NCI-H69 (cell line): ENCODE measurements at places on chromosomes 1 and 21.

DNA sequence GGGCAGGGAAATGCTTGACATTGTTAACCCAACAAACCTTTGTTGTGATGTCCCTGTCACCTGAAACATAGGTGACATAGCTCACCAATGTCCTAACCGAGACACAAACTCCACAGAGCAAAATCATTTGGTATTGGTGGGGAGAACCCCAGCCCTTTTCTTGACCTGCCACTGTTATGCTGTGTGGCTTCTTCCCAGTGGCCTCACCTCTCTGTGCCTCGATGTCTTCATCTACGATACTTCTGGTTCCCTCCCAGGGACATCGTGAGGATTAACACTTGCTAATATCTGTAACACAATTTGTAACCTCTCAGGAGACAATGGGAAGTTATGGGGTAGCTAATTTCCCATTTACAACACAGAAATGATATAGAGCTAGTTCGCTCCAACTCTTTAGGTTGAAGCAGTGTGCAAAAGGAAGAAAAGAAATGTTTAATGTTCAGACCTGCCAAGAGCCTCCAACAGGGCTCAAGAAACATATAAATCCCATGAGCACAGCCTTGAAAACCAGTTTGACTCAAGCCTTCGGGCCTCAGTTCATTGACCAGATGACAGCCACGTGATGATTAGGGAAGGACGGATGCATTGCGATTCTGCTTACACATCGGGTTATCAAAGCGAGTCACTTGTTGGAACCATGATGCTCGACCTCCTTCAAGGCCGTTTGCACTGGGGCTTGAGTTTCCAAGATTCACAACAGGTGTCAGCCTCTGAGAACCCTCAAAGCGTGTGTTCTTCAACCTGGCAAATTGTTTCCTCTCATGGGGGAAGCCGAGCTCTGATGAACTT, 37.8 kb upstream of the TMEM51 start:
- no peak for DNase-seq

DNA sequence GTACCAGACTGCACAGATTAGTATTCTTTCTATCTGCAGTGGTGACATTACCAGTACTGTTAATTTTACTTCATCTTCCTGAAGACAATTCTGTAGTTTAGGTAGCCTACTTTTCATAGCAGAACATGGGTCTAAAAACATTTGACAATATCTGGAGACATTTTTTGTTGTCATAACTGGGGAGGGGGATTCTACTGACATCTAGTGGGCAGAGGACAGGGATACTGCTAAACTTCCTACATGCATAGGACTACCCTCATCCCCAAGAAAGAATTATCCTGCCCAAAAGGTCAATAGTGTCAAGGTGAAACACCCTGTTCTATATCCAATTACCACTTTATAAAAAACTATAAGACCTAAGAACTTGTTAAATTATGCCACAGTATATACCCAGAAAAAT, 3.4 kb upstream of the ARHGAP29 start:
- DNase-seq = peak; percentile 48

GRCh38 chr1:221747839-221748238, 6.0 kb upstream of the DUSP10 start:
- DNase-seq = no peak

- DNase-seq = no peak
These were observed 35.9 kb upstream of the ZNF644 start for GRCh38 chr1:91057784-91058183.

DNA sequence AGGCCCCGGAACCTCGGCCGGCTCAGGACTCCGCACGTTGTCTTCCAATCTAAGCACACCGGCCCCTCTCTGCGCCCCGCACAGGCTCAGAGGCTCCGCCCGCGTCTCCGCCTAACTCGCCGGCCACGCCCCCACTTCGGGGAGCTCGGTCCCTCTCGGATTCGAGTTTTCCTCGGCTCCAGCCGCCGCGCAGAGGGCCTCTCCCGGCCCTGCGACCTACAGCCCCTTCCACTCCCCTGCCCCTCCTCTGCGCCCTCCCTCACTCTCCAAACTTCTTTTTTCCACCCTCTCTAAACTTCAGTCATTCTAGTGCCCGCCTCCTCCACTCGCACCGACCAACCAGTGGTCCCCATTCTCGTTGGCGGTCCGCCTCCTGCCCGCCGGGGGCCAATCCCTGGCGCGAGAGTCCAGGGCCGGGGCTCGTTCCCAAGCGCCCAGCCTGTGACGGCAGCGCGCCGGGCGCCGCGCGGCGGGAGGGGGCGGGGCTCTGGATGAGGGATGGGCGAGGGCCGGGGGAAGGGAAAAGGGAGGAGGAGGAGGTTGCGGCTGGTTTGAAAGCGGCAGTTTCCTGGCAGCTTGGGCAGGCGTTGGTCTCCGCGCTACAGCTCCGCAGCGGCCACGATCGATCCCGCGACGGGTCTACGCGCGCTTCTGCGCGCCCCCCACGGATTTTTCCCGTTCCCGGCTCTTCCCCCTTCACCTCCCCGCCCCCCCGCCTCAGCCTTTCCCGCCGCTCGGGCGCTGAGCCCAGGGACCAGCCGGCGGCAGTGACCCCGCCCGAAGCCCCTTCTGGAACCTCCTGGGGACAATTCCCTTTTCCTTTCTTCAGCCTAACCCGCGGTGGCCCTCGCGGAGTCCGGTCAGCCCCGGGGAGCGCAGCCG, at the start of gene MAGI3:
TSS of gene MAGI3 (plus strand) at position 563 of the 882 bp plus-strand sequence. CDS start 519 bp downstream, outside the sequence.
- DNase-seq = peak; percentile 97

DNA sequence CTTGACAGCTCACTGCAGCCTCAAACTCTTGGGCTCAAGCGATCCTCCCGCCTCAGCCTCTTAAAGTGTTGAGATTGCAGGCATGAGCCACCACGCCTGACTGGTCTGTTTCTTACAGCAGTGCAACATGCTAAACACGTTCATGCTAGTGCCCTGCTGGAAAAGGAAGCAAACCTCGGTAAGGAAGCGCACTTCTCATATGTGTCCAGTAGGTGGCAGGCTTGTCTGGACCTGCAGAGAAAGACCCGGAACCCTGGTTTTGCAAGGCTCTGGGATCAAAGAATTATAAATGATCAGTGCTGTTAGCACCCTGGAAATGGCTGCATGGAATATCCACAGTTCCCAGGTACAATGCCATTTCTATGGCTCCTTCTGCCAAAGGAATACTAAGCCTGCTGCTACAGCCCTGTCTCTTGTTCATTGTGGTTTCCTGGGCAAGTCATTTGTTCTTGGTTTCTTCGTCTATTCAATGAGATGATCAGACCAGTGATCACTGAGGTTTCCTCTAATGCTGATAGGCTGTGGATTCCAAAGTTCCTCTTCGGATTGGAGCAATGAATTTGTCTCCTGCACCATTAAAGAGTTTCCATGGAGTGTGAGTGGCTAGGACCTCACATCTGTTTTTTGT, 15.9 kb downstream of the RNU5D-1 start:
- peak; percentile 63 for DNase-seq

- no peak for DNase-seq
These were observed 654.2 kb downstream of the AMY1C start for GRCh38 chr1:104403883-104404282.

- DNase-seq = no peak
These were observed 17.8 kb downstream of the PAPPA2 start for GRCh38 chr1:176480750-176481149.

DNA sequence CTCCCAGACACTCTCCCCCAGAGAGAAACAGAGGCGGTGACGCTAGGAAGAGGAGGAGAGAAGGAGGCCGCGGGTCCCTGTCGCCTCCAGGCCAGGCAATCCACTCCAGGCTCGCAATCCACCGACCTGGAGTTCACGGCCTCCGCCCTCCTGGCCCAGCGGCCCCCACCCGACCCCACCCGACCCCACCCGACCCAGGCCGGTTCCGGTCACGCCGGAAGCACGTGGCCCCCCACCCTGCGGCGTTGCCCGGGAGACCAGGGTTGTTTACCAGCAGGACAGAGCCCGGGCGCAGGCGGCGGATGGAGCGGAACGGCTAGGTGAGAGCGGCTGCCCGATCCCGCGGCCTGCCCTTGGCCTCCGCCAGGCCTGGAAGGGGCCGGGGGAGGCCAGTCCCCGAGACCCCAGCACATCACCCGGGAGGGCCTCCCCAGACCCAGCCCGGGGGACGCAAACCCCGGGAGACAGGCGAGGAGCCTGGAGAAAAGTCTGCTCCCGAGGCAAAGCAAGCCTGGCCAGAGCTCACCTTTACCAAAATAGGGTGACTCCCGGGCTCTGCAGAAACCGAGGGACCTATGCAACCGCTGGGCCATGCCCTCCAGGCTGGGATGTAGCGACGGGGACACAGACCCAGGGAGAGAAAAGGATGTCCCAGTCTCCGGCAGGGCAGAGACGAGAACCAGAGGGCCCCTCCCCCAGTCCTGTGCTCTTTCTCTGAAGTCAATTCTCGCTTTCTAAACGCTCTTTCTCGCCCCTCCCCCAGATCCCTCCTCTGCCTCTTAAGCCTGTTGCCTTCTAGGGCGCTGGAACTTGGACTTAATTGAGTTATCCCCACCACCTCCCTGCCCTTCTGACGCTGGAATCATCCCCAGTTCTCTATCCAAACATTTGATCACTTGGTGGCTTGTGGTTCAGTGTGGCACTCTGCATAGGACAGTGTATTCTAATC, at the start of the genes PLA2G2C and UBXN10:
TSS of gene PLA2G2C (minus strand) at position 685 of the 949 bp plus-strand sequence. CDS start 9,155 bp downstream, outside the sequence.
TSS of gene UBXN10 (plus strand) at position 263 of the 949 bp plus-strand sequence. CDS start 4,466 bp downstream, outside the sequence.
- DNase-seq = no peak

- DNase-seq = peak; percentile 58
These were observed 1.9 kb downstream of the RUSC1 start for GRCh38 chr1:155322571-155322952.

DNA sequence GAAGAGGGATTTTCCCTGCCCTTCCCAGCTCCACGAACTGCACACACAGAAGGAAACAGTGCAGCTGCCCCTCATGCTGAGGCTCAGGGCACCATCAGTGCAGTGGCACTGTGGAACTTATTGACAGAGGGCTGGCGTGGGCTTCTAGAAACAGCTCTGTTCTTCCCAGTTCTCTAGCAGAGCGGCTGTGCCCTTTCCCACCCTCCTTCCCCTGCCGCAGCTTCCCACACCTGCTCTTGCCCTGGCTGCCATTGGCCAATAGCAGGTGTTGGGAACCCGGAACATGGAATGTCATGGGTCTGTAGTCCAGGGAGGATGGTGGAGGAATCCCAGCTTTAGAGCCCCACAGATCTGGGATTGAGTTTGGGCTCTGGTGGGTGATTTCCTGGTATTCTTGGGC, 343.8 kb downstream of the RPS6KC1 start:
- no peak for DNase-seq

- no peak for DNase-seq
These were observed 1.7 kb downstream of the KHDC4 start for GRCh38 chr1:155932487-155932886.

- peak; percentile 45 for DNase-seq
These were observed 2.7 kb downstream of the CELF3 start for GRCh38 chr1:151713874-151714273.

DNA sequence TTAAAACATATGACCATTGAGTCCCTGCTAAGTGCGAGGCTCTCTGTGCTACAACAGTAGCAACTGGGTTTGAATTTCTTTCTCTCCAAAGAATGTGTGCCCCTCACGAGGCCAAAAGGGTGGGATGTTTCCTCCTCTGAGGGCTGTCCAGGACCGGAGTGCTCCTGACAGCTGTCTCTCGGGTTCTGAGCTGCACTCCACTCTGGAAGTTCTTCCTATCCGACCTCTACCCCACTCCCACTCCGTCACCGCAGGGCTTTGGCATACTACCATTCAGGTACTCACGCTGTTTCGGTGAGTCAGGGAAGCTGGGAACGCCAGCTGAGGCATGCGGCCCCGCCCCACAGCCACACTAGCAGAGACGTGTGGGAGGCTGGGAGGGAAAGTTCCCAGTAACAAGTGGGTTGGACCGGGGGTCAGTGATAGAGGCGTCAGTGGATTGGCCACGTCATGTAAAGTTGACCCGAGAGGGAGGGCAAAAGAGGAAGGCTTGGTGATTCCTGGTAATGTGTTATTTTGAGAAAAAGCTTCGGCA, 705 bp upstream of the SLC50A1 start:
- peak; percentile 82 for DNase-seq

- peak; percentile 34 for DNase-seq
These were observed 8.6 kb downstream of the ACOT7 start for GRCh38 chr1:6384962-6385361.

GRCh38 chr1:181191494-181192040, 103.1 kb downstream of the IER5 start:
- DNase-seq = no peak

DNA sequence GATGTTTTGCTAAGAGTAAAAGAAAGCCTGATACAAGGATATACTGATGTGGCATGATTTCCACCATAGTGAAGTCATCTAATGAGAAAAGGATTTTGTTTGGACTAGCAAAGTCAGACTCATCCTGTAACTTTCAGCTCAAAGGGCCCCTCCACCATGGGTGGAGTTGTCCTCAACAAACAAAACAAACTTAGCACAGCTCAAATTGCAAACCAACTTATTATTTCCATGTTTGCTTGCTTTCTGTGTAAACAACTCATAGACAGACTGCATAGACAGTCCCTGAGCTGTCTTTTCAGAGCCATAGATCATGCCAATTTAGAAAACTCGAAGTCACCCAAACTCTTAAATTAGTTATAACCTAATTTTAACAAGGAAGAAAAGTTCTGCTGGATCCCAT, 69.4 kb upstream of the VAV3 start:
- DNase-seq = peak; percentile 70

- no peak for DNase-seq
These were observed 357.1 kb upstream of the SGIP1 start for GRCh38 chr1:66176832-66177231.

GRCh38 chr21:42991992-42992740, 17.8 kb downstream of the PKNOX1 start:
- no peak for DNase-seq

- peak; percentile 31 for DNase-seq
These were observed 336.2 kb upstream of the ESRRG start for GRCh38 chr1:217059401-217059800.

- peak; percentile 71 for DNase-seq
These were observed at the start of gene FMOD for GRCh38 chr1:203351037-203351625. FMOD (minus strand) TSS chr1:203351122; CDS start chr1:203348270, 2,852 bp downstream.

DNA sequence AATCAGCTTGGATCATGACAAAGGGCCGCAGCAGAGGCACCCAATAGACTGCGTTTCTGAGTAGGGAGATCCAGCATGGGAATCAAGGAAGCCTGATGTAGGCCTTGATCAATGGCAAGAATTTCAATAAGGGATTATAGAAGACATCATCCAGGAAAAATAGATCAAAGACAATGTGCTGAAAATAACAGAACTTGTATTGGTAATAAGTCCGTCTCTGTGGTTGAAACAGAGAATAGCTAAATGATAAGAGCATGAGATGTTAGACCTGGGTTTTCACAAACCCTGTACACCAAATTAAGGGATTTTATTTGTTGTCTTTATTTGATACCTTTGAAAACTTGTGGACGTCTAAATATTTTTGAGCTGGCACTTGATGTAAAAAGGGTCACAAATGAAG, 228.0 kb upstream of the SGIP1 start:
- no peak for DNase-seq

GRCh38 chr1:184974056-184974836, at the start of gene NIBAN1:
NIBAN1 (minus strand) TSS chr1:184974508; CDS start chr1:184974356, 152 bp downstream.
- DNase-seq = peak; percentile 77
